GM23338 (cell line): ENCODE measurements at places on chromosomes 12 and 14. TPM values are rescaled to one million over a fixed set of nuclear protein-coding genes. Genes with fewer than 3 reads are reported as not detected.

SLC4A8 gene
- total RNA-seq = 9.2 and 20.3 TPM in 2 replicates

- H3K4me1 ChIP-seq = no peaks in the 10 kb centered on the region
- H3K27me3 ChIP-seq = no peaks in the 10 kb centered on the region
- DNase-seq = no peak
- peaks cover 4% of the 10 kb centered on the region; the same call in 1 of the 2 replicates for H3K36me3 ChIP-seq
- no peak overlapping the region for H3K27ac ChIP-seq
- H3K4me3 ChIP-seq = no peak overlapping the region
Observed at GRCh38 chr14:20383032-20383431, 30.3 kb downstream of the TEP1 start.

DNA sequence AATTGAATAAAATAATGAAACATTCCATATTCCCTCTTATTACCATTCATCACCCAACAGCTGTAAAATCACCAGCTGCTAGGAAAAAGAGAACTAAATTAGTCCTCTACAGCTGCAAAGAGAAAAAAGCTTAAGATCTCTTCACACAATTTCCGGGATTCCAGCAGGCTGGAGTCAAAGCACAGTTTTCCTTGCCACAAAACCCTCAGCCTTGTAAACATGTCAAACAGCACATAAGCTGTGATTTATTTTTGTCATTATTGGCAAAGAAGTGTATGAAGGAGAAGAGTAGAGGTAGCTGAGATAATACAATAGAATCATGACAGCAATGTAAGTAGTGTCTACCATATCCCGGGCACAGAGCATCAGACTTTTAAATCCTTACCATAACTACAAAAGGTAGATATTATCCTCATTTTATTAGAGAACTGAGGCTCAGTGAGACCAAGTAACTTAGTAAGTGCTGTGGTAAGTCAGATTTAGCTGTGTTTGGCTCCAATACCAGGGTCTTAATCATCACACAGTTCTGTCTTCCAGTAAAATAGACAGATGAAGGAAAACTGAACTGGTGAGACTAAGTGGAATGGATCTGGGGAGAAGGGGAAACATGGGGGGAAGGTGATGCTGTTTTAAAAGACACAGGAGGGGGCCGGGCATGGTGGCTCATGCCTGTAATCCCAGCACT is 57.3 kb downstream of the NTN4 start:
- H3K27me3 ChIP-seq = no peaks in the 10 kb centered on the region
- no peaks in the 10 kb centered on the region for H3K4me1 ChIP-seq
- H3K4me3 ChIP-seq = no peak overlapping the region
- H3K27ac ChIP-seq = no peak overlapping the region

- H3K4me1 ChIP-seq = peaks cover under 1% of the 10 kb centered on the region; the same call in 1 of the 2 replicates
- DNase-seq = no peak
- no peak overlapping the region for H3K4me3 ChIP-seq
Observed at GRCh38 chr12:236445-236844, 22.5 kb upstream of the SLC6A12 start.

GRCh38 chr12:101475751-101476305 is 692 bp downstream of the SPIC start:
- H3K27ac ChIP-seq = no peak overlapping the region
- no peaks in the 10 kb centered on the region for H3K36me3 ChIP-seq
- H3K4me1 ChIP-seq = peaks cover 29% of the 10 kb centered on the region
- H3K27me3 ChIP-seq = no peaks in the 10 kb centered on the region
- no peak for DNase-seq
- H3K4me3 ChIP-seq = no peak overlapping the region

DNA sequence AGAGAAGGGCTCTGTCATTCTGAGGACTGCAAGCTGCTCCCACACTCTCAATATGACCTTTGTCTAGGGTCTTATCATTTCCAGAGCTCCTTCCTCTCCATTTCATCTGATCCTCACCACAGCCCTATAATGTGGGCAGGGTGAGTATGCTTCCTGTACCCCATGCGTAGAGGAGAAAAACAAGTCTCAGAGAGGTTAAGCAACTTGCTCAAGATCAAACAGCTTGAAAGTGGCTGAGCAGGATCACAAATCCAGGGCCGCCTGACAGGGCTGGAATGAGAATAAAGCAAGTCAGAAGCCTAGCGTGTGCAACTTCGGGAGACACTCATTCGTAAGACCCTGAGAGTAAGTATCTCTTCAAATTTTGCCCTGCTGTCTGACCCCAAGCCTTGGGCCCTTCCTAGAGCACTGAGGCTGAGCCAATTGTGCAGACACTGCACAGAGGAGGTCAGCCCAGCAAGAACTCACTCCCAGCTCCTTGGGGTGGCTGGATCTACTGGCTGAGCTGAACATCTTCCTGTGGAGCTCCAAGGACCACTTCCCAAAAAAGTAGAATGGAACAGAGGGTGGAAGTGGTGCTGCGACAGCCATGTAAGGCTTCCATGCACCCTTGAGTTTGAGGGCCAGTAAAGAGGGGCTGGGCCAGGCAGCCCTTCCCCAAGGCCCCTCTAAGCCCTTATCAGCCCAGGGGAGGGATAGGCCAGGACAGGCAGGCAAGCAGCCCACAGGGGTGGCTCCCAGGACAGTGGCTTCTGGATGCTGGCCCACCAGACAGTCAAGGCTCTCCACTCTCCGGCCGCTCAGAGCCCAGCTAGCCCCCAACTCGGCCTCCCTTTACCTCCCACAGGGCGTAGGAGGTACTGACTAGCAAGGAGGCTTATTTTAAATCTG is 10.5 kb downstream of the ZFP36L1 start:
- H3K27ac ChIP-seq = no peak overlapping the region
- H3K36me3 ChIP-seq = no peaks in the 10 kb centered on the region
- DNase-seq = no peak
- no peaks in the 10 kb centered on the region for H3K27me3 ChIP-seq
- H3K4me1 ChIP-seq = peaks cover 3% of the 10 kb centered on the region; the same call in 1 of the 2 replicates
- no peak overlapping the region for H3K4me3 ChIP-seq

DNA sequence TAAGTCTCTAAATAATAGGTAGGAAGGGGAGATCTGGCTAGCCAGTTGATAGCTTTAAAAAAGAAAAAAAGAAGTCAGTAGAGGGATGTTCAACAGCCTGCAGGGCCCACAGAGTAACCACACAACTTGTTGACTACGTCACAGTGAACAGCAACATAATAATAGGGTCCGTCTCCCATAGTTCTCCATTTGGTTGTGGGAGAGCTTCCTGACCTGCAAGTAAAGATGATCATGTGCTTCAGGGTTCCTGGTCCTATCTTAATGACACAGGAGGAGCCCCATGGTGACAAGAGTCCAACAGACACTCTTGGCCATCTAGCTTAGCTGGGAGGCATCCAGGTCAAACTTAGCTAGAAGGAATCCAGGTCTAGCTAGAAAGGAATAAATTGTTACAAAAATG is 36.2 kb downstream of the FGD6 start:
- no peak for DNase-seq
- H3K4me1 ChIP-seq = no peaks in the 10 kb centered on the region
- no peak overlapping the region for H3K27ac ChIP-seq

RTL1 gene
- total RNA-seq = not detected in 2 replicates

- no peak for DNase-seq
- no peaks in the 10 kb centered on the region for H3K4me1 ChIP-seq
- no peak overlapping the region for H3K4me3 ChIP-seq
- H3K27me3 ChIP-seq = no peaks in the 10 kb centered on the region
- no peak overlapping the region for H3K27ac ChIP-seq
- H3K36me3 ChIP-seq = no peaks in the 10 kb centered on the region
Observed at GRCh38 chr12:56980941-56981530, 23.6 kb upstream of the RDH16 start.

CCDC175 gene
- not detected in 2 replicates for total RNA-seq

MYF5 gene
- total RNA-seq = not detected in 2 replicates

DNA sequence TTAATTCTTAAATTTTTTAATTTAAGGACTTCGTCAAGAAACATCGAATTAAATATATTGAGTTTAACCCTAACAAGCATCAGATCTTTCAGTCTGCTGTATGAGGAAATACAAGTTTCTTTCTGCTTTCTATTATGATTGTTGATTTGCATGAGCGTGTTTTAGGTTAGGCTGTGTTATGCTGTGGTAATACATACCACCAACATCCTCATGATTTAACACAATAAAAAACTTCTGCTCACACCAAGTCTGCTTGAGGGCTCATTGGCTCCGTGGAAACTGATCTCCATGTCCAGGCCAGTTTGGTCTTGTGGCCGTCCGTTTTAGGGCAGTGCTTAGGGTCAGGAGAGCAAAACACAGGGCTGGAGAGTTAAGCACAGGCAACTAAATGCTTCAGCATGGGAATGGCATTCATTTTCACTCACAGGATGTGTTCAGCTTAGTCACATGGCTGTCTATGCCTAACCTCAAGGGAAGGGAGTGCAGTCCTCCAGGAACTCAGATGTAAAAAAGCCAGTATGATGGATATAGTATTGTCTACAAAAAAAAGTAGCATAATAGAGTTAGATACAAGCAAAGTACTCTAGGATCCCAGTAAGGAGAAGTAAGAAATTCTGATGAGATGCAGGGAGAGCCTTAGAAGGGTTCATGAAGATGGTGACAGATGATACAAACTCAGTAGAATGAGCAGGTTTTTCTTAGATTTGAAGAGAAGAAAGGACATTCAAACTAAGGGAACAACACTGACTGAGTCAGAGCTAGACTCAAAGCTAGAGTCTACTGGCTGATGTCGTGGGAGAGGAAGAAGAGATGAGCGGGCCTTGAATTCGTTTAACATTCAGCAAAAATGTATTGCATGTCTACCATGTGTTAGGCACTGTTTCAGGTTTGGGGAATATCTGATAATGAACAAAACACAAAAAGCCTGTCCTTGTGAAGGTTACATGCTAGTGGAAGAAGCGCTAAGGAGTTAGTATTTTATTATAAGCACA is 16.3 kb downstream of the MARK3 start:
- H3K36me3 ChIP-seq = no peaks in the 10 kb centered on the region
- no peaks in the 10 kb centered on the region for H3K27me3 ChIP-seq
- H3K27ac ChIP-seq = peak overlapping the region; percentile 84
- peaks cover 32% of the 10 kb centered on the region for H3K4me1 ChIP-seq
- peak; percentile 23 for DNase-seq

DNA sequence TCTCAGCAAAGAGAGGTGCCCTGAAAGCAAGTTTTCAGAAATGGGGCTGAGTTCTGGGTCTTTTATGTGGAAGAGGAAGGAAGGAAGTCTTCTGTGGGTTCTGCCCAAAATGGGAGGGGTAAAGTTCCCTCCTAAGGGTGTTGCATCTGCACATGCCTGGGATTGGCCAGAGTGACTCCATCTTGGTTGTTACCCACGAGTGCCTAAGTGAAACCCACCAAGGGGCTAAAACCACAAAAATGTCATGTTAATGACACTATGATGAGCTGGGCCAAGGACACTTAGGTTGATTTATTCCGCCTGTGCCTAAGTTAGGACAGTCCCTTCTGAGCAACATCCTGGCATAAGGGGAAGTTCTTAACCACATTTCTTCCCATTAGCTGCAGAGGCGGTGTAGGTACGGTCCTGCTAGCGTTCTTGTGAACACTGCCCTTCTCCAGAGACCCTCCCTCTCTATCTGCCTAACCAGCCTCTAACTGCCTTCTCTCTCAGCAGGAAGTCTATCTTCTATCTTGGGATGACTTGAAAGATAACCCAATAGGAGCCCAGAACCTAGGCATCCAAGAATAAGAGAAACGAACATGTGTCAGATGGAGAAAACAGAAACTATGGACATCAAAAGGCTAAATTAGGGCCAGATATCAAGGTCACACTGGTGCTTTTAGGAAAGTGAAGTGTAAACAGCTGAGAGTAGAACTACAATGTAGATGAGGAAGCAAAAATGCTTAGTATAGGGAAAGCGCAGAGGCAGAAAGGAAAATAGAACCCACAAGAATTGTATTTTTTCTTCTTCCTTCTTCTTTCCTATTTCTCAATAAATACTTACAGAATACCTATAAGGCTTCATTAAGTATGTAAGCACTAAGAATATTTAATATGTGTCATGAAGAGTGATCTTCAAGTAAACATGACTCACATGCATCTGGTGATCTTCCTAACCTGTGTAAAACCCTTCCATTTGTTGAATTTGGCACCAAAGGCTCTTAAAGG is 104.2 kb upstream of the AMN1 start:
- no peak overlapping the region for H3K27ac ChIP-seq
- no peaks in the 10 kb centered on the region for H3K36me3 ChIP-seq
- no peak overlapping the region for H3K4me3 ChIP-seq
- H3K4me1 ChIP-seq = no peaks in the 10 kb centered on the region
- no peaks in the 10 kb centered on the region for H3K27me3 ChIP-seq
- DNase-seq = no peak

- H3K27me3 ChIP-seq = no peaks in the 10 kb centered on the region
- peaks cover 3% of the 10 kb centered on the region; the same call in 1 of the 2 replicates for H3K4me1 ChIP-seq
- no peak overlapping the region for H3K27ac ChIP-seq
- DNase-seq = peak; percentile 46
Observed at GRCh38 chr14:67151082-67151666, 38.1 kb upstream of the GARIN2 start.

DNA sequence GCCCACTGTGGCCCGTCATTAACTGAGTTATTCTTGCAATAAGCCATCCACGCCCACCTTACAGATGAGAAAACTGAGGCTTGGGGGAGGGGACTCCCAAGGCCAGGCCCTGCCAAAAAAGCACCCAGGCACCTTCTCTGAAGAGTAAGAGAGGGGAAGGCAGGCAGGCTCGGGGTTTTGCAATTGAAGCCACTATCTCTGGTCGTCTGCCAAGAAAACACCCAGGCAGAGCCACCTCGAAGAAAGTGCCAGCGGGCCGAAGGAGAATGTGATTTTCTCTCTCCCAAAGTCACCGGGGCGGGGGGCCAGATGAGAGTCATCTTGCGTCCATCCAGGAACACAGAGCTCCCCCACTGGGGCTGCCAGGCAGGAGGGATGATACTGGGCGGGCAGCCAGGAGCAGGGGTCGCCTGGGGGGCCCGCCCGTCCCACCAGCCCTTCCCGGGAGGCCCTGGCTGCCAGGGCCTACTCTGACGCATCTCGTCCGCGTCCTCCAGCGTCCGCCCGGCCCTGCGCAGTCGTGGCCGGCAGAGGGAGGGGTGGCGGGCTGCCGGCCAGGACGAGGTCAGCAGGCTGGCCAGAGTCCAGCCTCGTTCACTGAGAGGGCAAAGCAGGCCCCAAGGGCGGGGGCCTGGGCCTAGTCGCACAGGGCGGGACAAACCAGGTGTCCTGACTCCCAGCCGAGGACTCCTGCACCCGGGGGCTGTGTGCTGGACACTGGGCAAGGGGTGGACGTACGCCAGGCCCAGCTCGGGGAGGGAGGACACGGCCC is 74.3 kb downstream of the RFLNA start:
- H3K4me3 ChIP-seq = no peak overlapping the region
- H3K4me1 ChIP-seq = no peaks in the 10 kb centered on the region
- no peaks in the 10 kb centered on the region for H3K36me3 ChIP-seq
- H3K27me3 ChIP-seq = no peaks in the 10 kb centered on the region

DNA sequence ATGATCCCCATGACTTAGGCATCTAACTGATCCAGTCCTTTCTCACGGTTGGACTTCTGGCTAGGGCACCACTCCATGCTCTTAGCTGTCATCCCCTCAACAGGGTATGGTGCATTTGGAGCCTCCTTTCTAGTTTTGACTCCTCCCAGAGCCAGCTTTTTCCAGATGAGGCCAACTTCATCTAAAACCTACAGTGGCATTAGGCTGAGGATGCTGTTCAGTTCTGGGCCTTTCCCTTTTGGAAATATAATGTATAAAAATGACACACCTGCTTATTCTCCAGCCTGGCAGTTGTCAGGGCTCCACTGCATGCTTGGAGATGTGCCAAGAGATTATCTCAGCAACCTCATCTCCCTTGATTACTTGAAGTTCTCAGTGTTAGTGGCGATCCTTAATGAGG is 239.7 kb downstream of the EMP1 start:
- DNase-seq = no peak
- no peak overlapping the region for H3K4me3 ChIP-seq
- no peaks in the 10 kb centered on the region for H3K36me3 ChIP-seq
- H3K27ac ChIP-seq = no peak overlapping the region
- peaks cover 11% of the 10 kb centered on the region; the same call in 1 of the 2 replicates for H3K4me1 ChIP-seq
